T-helper 17 cell (primary cell): ENCODE measurements at places on chromosomes 2 and 18. TPM values are rescaled to one million over a fixed set of nuclear protein-coding genes. Genes with fewer than 3 reads are reported as not detected.

Gene FN1
- total RNA-seq = 0.26 TPM

Gene ADRA2B
- total RNA-seq = 2.8 TPM

GRCh38 chr2:60885683-60886082 is 4.3 kb downstream of the REL start:
- DNase-seq = no peak

DNA sequence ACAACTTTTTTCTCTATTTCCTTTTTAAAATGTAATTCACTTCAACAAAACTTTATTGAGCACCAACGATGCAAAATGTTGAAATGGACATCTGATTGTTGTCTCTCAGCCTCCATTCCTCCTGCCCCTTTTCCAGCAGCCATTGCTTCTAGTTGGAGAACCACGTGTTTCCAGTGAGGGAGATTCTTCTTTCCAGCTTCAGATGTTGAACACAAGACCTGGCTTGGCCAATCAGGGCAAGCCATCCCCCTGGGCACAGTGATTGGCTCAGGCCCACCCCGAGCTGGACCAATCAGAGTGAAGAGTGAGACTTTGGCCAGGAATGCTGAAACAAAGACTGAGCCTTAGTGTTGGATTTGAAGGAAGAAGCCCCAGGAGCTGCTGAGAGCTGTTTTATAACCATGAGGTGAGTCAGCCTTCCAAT is 59.0 kb downstream of the E2F6 start:
- no peak for DNase-seq

GRCh38 chr2:150475479-150476250 is 11.8 kb downstream of the RND3 start:
- DNase-seq = no peak
